ENCODE measurements at places on chromosomes 16 and 17.

- DNase-seq, result no peak
These were observed 430 bp downstream of the BCAS3 start for GRCh38 chr17:60678118-60678444.

GRCh38 chr17:3766779-3767178 lies 34.2 kb downstream of the ITGAE start:
- no peak for DNase-seq

DNA sequence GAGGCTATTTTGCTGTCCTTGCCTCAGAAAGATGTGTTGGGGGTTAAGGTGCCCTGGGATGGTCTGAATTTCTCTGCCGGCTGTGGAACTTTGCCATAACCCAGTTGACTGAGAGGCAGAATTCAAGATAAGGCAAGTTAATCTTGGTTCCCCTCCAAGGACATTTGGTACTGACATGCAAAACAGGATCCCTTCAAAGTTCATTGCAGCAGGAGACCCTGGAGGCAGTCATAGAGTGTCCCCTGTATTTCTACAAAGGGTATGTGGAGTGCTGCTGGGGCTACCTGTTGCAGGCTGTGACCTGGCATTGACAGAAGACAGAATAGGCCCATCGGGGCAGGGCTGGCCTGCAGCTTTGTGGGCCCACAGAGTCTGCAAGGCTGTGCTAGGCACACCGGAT lies 135.6 kb upstream of the IRX3 start:
- DNase-seq, result no peak

- DNase-seq, result no peak
These were observed 10.5 kb upstream of the PLK1 start for GRCh38 chr16:23668225-23668624.

GRCh38 chr17:19958023-19958422 lies 19.6 kb downstream of the AKAP10 start:
- DNase-seq, result no peak

DNA sequence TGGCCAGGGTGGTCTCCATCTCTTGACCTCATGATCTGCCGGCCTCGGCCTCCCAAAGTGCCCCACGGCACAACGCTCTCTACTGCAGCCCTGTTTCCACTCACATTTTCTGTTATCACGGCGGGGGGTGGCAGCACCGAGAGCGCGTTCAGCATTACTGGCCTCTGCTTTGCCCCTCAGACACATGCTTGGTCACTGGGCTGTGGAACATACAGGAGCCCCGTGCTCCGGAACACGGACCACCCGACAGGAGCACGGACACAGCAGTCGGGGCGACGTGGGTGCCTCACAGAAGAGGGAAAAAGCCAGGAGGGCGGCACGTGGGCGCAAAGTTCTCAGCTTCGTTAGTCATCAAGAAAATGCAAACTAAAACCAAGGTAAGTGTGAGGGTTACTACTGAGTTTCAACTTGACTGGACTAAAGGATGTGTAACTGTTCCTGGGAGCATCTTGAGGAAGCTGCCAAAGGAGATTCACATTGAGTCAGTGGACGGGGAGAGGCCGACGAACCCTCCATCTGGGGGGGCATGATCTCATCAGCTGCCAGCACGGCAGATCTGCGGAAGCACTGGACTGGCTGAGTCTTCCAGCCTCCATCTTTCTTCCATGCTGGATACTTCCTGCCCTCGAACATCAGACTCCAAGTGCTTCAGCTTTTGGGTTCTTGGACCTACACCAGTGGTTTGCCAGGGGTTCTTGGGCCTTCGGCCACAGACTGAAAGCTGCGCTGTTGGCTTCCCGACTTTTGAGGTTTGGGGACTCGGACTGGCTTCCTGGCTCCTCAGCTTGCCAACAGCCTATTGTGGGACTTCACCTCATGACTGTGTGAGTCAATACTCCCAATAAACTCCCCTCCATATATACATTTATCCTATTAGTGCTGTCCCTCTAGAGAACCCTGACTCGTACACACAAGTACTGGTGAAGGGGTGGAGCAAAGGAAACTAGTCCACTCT lies 106.8 kb downstream of the ZNF778 start:
- peak; percentile 73 for DNase-seq

DNA sequence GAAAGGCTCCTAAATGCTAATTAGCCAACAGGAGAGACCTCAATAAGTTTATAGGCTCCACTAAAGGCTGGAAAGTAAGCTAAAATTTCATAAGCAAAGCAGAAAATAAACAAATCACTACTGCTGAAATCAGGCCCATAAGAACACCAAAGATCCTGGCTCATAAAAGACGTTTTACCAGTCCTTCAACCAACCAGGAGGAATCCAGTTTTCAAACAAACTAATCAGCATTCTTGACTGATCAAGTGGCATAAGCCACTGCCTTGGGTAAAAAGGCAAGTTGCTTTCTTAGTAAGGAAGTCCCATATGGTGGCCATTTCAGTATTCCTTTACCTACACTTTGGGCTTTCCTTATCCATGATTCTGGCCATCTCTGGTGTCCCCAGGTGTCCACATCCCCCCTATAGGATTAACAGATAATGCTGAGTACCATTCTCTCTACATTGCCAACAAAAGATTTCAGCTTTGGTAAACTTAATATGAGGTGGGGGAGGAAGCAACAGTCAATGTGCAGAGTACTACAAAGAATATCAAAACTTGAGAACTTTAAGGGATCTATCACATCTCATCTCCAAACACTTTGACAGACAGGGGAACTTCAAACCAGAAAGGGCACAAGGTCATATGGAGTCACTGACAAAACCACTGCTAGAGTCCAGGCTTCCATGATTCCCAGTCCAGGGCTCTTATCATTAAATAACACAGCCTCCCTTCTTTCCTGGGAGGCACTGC lies 1.3 kb downstream of the TOM1L2 start:
- DNase-seq, result no peak

DNA sequence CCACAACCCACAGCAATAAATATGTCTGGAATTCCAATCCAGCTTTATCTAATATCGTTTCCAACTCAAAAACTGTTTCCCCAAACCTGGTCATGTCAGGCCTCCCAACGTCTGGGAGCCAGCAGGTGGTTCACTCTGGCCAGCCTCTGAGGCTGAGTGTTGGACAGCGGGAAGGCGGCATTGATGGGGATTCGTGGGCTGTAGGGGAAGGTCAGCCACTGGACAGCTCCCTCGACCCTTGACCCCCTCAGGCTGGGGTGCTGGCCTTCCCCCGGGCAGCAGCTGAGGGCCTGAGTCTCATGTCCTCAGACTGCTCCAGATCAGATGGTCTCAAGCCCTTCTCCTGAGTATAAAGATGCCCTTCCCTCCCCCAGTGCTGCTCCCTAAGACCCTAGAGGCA lies 50.2 kb downstream of the SDK2 start:
- no peak for DNase-seq

- peak; percentile 5 for DNase-seq
These were observed 53.3 kb upstream of the BCAR1 start for GRCh38 chr16:75304521-75305363.

DNA sequence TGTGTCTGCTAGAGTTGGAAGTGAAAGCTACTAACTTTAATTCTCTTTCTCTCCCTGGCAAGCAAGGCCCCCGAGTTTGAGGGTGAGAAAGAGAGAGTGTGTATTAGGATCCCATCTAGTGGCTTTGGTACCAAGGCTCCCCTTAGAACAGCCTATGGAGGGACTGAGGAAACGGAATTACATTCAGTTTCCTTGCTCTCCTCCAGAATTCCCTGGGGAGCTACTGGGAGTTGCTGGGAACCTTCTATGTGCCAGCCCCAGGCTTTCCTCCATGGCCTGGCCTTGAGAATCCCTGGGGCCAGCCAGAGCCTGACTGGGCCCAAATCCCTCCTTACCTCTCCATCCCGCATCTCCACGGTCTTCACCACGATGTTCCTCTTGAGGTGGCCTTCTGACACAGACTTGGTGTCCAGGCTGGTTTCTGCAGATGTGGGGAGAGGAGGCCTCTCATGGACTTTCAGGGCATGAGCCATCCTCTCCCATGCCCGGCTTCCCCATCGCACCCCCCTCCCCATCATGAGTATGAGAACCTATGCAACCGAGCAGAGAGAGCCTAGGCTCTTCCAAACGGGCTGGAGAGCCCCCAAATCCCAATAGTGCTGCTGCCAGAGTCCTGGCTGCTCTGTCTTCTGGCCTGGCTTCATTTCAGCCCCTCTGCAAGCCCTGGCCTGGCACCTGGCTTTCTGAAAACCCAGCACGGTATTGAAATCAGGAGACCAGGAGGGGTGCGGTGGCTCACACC lies 7.4 kb downstream of the GFAP start:
- DNase-seq, result no peak

DNA sequence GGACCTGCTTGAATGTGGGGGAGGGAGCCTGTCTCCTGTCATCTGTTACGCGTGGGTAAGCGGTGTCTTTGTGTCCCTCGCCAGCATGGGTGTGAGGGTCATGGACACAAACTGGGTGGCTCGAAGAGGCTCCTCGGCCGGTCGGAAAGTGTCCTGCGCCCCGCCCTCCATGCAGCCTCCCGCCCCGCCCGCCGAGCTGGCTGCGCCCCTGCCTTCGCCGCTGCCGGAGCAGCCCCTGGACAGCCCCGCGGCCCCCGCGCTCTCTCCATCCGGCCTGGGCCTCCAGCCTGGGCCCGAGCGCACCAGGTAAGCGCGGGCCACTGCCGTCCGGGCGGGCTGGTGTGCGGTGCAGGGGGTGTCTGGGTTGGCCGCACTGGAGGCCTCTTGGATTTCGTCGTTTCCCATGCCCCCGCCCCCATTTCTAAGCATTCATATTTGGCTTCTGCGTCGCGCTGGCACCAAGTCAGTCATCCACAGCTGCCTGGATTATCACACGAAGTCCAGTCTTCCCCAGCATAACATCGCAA lies 43.8 kb downstream of the ELAC2 start:
- no peak for DNase-seq

- no peak for DNase-seq
These were observed 40.8 kb upstream of the SEC14L1 start for GRCh38 chr17:77099997-77100396.

GRCh38 chr17:17484451-17484899 lies 7.7 kb downstream of the MED9 start:
- DNase-seq, result peak; percentile 42

GRCh38 chr17:57694051-57694450 lies 51.0 kb downstream of the CCDC182 start:
- no peak for DNase-seq

GRCh38 chr16:30535106-30535776 lies 583 bp upstream of the ZNF747 start:
- no peak for DNase-seq

GRCh38 chr17:78557598-78558039 lies 19.6 kb downstream of the DNAH17 start:
- no peak for DNase-seq

DNA sequence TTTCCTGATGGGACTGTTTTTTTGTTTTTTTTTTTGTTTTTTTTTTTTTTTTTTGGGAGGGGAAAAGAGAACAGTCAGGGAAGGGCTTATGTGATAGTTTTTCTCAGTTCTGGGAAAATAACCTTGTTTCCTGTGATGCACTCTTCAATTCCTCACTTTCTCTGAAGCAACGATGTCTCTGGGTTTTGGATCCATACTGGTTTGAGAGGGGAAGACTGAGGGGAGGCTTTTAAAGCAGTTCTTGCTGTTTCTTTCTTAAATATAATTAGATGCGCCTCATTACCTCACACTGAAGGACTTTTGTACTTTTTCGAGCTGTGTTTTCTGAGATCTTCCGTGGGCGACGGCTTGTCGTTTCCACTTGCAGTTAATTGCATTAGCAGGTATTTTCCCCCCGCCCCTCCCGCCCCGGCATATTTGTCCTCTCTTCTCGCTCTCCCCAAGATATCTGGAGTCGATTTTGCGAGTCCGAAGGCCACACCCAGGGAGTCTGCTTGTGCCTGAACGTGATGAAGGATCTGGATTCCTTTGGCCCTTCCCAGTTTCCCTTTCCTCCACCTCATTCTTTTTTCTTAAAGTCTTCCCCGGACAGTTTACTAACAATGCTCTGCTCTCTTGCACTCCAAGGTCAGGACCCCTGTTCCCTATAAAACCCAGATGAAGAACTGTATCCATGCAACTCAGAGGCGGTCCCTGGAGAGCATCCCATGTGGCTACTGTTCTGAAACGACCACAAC lies 125.2 kb upstream of the ZFHX3 start:
- DNase-seq, result no peak

DNA sequence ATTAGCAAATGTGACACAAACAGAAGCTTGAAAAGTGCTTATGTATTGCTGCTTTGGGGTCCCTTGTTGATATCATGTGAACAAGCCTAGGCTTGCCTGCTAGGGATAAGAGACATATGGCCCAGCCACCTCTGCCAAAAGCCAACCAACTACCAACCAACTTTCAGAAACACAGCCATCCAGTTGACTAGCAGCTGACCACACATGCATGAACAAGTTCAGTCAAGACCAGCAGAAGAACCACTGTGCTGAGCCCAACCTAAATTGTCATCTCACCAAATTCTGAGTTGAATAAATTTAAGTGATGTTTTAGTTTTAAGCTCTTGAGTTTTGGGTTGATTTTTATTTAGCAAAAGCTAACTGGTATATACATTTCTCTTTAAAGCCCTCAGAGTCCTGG lies 3.5 kb downstream of the ERN2 start:
- no peak for DNase-seq

DNA sequence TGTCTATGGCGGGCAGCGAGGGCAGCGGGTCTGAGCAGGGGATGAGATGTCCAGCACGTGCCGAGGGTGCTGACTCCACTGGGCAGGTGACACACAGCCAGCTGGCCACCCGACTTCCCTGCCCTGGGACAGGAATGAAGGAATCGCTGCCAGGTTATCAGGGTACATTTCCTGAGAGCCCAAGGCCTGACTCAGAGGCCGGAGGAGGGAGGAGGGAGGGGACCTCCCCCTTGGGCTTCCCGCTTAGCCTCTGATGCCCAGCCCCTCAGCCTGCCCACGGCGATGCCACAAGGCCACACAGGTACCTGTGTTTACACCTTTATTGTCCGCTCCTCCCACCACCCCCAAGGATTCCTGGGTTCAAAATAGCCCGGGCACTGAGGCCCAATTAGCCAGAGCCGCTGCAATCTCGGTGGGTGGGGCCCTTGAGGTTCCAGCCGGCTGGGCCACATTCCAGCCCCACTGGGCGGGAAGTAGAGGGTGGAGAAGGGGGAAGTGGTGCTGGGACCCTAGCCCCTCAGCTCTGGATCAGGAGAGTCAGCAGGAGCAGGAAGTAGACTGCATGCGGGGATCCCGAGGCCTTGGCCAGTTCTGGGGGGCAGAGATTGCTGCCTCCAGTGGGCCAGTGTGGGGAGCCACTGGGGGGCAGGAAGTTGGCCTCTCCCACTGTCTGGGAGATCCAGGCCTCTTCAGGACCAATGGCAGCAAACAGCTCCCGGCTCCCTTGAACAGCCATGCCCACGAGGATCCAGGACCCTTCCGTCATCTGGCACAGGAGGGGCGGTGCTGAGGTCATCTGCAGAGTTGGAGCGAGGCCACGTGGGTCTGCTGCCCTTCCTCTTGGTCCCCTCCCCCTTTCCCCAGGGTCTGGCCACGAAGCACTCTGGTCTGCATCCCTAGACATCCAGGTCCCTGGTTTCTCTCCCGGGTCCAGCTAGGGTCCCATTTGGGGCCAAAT lies 3.4 kb upstream of the PRSS8 start:
- no peak for DNase-seq

DNA sequence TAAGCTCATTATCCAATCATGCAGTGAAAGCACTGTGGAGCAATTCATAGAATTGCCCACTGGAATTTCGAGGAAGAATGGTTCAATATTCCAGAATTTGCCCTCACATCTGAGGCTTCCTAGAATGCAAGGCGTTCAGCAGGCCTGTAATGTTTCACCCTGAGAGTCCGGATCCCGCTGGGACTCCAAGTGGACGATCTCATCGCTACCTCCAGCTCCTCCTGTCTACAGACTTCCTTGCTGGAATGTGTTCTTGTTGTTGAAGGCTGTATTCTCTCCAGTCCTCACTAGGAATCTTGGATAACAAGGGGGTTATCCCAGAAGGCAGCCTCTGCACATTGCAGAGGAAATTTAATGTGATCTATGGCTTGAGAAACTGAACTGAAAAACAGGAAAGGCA lies 7.8 kb downstream of the SLC47A1 start:
- DNase-seq, result no peak

All from stimulated activated CD4-positive, alpha-beta T cell treated with anti-CD3 and anti-CD28 coated beads, Interleukin-12 subunit alpha, Interleukin-12 subunit beta, amount 100 ng/mL, for 48 hours (primary cell).